ENCODE measurements at places on chromosomes 6 and 20.

DNA sequence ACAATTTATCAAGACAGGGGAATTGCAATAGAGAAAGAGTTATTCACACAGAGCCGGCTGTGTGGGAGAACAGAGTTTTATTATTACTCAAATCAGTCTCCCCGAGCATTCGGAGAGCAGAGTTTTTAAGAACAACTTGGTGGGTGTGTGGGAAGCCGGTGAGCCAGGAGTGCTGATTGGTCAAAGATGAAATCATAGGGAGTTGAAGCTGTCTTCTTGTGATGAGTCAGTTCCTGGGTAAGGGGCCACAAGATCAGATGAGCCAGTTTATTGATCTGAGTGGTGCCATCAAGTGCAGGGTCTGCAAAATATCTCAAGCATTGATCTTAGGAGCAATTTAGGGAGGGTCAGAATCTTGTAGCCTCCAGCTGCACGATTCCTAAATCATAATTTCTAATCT, 50.0 kb upstream of the ECI2 start:
- no peak for DNase-seq

- DNase-seq = no peak
Observed at GRCh38 chr20:32585011-32585585, at the start of gene NOL4L. NOL4L (minus strand) TSS chr20:32585333; CDS start chr20:32584890, 443 bp downstream.

GRCh38 chr6:132400555-132400882, 756 bp downstream of the MOXD1 start:
- no peak for DNase-seq

- DNase-seq = no peak
Observed at GRCh38 chr6:73811706-73812105, 115.7 kb downstream of the CD109 start.

DNA sequence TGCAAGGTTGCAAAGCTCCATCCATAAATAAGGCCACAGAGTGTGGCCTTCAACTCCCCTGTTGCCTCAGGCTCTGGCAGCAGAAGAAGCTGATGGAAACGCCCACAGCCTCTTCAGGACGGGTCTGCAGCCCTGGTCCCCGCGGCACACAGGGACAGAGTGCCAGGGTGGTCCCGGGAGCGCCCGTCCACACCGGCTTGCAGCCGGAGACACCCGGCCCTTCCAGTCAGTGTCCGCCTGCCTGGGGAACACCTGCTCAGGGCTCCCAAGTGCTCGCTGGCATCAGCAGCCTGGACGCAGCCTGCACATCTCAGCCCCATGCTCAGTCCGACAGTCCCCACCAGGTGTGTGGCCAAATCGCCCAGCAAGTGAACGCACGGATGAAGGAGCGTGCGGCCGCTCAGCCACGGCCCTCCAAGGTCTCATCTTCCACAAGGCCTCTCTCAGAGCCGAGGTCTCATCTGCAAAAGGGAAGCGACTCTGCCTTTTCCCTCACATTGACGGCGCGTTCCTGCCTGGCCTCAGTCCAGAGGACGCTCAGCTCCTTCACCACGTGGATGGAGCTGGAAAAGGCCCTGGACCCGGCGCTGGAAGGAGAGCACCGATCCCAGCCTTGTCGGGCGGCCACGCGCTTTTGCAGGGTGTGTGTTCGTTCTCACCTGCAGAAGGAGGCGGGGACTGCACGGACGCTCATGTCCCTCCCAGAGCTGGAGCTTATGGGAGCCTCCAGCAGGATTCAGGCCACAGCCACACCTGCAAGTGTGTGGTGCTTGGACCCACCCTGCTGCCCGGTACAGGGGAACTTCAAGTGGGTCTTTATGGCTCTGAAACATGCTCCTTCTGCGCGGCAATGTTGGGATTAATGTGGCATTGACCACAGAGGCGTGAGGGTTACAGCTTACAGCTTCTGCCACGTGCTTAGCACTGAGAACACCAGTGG, 180.4 kb downstream of the DLL1 start:
- no peak for DNase-seq

GRCh38 chr6:104639668-104640067, 220.1 kb downstream of the HACE1 start:
- DNase-seq = no peak

DNA sequence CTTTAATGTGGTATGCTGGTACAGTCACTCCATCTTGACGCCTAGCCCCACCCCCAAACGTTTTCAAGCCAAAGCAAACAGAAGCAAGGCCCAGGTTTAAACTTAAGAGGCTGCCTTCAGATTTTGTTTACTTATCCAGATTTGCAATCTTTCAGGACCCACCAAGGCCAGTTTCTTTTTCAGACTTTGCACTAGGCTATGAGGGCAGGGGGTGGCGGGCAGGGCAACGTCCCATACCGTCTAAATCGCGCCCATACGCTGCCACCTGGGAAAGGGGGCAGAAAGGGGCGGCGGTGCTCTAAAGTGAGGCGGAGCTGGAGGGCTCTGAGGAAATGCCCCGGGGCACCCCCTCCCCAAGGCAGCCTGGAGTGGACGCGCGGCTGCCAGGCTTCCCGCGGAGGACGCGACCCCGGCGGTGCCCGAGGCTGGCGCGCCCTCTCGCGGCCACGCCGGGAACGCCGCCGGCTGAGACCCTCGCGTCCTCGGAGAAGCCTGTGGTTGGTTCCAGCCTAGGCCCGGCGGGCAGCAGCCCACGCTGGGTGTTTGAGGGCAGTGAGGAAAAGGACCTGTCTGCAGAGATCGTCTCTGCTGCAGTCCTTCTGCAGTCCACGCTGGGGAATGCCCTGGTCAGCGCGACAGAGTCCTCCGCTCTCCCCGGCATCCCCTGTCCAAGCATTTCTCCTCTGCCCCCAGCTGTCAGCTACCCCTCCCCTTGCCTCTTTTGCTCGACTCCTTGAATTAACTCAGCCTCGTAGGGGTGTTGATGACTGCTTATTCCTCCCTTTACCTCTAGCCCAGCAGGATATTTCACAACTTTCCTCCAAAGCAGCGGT, 129.2 kb upstream of the PRND start:
- DNase-seq = peak; percentile 67

DNA sequence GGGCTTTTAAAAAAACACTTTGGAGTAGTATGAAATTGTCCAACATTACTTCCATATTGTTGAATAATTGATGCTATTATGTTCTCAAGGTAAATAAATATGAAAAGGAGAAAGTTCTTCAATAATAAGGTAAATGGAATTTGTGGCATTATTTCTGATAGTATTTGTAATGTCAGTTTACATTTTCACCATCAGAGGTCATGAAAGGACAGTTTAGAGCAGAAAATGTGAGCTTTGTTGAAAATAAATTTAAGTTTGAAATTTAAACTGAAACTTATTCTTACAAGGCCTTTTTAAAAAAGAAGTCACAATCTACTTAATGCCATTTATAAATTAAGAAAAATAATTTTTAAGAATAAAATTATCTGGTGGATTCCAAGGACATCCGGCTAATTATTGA, 15.8 kb upstream of the CEP162 start:
- DNase-seq = no peak

DNA sequence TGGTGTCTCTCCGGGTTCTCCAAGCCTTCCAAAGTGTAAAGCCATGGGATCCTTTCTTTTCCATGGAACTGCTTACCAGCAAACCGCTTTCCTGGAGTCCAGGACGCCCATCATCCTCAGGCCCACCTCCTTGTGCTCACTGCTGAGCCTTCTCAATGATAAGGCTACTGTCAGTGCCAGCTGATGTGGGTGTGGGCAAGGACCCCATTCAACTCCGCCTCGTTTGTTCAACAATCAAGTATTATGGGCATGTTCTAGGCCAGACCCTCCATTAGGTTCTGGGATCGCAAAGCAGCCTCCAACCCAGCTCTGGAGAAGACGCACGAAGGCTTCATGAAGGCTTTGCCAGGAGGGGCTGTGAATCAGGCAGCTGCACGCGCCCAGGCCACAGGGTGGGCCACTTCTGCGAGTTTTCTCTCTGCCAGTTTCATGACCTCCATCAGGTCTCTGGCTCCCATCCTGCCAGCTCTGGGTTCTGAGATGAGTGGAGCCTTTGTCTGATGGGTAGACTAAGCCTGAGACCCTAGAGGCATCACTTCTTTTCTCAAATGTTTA, 177.1 kb downstream of the MRPL14 start:
- no peak for DNase-seq

- DNase-seq = no peak
Observed at GRCh38 chr20:38834868-38835267, 29.4 kb downstream of the PPP1R16B start.

GRCh38 chr20:53698371-53698978, 104.8 kb upstream of the ZNF217 start:
- no peak for DNase-seq

DNA sequence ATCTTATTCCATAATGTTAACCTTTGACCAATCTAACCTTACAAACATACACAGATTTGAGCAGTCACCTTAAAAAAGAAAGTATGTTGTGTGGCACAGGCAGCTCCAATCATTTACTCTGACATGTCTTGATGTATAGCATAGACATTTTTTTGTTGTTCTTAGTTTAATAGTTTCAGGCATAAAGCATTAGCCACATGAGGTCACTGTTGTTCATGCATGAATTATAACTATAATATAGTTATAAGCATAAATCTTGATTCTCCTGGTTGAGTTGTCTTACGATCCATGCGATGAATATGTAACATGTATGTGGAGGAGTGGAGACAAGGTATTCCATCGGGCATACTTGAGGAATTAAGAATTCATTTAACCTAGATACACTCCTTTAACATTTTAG, 26.1 kb upstream of the NKAIN2 start:
- DNase-seq = peak; percentile 29

DNA sequence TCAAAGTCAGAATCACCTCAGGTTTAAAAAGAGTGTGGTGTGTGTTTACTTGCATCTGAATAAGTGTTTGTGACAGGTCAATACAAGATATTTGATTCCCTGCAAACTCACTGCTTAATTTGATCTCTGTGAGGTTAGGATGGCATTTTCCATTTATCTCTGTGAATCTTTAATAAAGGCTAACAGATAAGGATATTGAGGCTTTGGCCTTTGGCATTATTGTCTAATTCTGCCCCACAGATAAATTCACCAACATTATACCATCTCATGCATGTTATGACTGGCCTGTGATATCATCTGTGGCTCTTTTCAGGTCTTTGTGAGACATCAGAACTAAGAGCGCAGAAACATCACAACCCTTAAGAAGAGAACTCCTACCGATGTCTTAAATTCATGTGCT, 84.7 kb downstream of the TRMT6 start:
- DNase-seq = no peak

DNA sequence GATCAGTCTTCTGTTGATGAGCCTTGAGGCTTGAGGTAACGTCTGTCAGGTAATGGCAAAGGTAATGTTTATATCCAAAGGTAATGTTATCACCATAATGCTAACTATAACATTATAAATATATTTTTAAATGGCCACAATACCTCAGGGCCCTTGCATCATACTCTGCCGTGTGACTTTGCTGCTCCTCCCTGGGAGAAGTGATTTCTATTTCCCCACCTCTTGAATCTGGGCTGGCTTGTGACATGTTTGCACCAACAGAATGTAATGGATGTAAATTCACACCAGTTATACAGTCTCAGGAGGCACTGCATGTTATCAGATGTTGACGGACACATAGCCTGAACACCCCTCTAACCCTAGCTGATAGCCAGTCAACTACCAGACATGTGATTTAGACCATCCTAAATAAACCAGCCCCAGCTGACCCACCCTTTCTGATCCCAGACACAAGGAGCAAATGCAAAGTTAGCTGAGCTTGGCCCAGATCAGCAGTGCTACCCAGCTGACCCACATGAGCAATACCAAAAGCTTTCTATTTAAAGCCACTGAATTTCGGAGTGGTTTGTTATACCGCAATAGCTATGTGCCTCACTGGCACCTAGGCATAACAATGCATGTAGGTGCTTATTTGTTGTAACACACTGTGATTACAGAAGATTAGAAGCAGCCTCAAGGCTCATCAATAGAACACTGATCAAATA, 93.8 kb upstream of the SIRPA start:
- no peak for DNase-seq

DNA sequence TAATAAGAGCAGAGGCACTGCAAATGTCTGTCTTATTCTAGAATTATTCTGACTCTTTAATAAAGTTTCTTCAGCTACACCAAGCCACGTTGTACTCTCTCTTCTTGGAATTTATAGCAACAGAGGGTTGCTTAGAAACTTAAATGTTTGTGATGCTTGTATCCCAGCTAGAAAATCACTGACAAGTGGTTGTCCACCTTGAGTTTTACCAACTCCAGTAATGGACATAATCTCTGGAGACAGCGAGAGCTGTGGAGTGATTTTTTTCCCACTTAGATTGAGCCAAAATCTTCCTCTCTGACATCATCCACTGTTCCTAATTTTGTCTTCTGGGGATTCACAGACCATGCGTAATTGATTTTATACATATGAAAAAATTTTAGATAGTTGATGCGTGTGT, 8.0 kb downstream of the ECT2L start:
- DNase-seq = no peak

DNA sequence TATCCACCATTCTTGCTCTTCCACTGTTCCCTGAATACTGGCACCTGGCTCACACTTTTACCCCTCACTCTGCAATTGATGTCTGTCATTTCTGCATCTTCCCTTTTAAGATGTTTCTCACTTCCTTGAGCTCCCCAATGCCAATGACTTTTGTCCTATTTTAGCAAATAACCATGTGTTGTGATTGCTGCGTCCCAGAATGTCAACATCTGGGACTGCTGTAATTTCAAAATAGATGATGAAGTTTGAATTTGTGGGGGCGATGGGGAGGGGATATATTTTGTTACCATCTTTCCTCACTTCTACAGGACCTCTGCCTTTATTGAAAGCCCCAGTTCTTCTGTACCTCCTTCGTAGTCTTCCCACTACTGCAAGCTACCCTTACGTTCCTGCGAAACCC, 40.0 kb upstream of the ADGRF5 start:
- no peak for DNase-seq

DNA sequence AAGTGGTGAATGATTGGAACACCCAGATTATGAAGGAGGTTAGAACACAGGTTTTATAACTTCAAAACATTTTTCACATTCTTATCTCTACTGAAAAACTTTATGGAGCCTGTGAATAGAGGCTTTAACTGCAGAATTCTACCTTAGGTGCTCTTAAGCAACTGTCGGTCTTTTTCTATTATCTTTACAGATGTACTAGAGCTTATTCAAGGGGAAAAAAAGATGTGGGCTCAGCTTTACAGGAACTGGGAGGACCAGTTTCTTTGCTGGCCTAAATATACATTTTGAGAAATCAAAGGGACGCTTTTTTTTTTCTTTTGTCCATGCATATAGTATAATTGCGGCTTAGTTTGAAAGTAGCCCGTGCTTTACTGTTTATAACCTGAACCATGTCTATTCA, 58.9 kb downstream of the UST start:
- peak; percentile 19 for DNase-seq

GRCh38 chr6:78868116-78868515, 765 bp downstream of the IRAK1BP1 start:
- DNase-seq = no peak

DNA sequence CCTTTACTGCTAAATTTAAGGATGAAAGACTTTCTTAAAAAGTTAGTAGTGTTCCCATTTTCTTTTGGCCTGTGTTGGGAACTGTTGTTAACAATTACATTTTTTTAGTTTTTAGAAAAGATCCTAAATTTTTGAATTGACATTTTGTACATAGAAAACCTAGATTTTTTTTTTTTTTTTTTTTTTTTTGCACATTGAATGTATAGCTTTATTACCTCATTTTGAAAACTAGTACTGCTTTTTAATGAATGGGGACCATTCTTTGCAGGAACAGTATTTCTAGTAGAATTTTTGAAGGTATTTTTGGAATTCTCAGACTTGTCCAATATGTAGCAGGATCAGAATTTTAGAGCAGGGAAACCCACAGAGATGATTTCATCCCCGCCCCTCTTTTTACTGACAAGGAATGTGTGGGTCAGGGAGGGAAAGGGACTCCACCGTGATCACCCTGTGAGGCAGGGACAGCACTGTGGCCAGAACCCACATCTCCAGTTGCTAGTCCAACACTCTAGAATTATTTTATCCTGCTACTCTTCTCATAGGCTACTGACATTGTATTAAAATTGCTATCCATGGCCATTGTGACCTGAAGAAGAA, 154.4 kb upstream of the SUPT3H start:
- DNase-seq = no peak

Data from right lung (tissue), 10 donors.